Pancreas (tissue), 10 donors: ENCODE measurements at places on chromosomes 3 and 15. TPM values are rescaled to one million over a fixed set of nuclear protein-coding genes. Genes with fewer than 3 reads are reported as not detected.

DNA sequence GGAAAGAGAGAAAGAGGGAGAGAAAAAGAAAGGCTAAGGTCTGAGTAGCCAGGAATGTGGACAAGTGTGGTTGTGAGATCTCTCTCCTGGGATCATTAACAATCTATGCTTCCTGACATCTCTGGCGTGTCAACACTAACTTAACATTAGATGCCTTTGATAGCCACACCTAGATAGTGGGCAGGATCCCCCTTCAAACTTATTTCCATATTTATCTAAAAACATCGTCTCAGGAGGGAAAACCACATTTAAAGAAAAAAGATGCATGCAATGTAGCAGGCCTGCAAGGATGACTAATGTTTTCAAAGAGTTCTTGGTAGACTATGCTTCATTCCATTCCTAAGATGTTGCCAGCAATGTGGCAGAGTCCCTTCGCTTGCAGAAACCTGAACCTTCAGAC, 80.9 kb downstream of the MLH1 start:
- no peaks in the 10 kb centered on the region for H3K27me3 ChIP-seq
- H3K27ac ChIP-seq: no peak overlapping the region
- no peak overlapping the region for H3K4me3 ChIP-seq
- H3K4me1 ChIP-seq: no peaks in the 10 kb centered on the region

DNA sequence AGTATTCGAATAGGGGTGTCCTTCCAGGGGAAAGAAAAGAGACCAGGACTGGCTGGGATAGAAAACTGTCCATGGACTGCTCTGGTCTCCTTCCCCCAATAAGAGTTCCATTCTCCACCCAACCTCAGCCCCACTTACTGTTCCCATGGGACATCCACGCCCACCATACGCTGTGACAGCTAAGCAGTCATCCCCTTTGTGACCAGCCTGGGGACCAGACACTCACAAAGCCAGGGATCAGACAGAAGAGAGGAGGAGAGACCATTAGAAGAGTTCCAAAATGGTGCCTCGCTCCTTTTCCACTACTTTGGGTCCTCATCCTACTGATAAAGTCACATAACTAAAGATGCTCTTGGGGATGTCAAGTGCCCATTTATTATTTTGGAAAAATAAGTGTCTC, 27.6 kb upstream of the GNB5 start:
- H3K36me3 ChIP-seq: peaks cover 86% of the 10 kb centered on the region
- no peak overlapping the region for H3K4me3 ChIP-seq
- H3K27ac ChIP-seq: no peak overlapping the region
- H3K27me3 ChIP-seq: no peaks in the 10 kb centered on the region
- no peaks in the 10 kb centered on the region for H3K4me1 ChIP-seq

DNA sequence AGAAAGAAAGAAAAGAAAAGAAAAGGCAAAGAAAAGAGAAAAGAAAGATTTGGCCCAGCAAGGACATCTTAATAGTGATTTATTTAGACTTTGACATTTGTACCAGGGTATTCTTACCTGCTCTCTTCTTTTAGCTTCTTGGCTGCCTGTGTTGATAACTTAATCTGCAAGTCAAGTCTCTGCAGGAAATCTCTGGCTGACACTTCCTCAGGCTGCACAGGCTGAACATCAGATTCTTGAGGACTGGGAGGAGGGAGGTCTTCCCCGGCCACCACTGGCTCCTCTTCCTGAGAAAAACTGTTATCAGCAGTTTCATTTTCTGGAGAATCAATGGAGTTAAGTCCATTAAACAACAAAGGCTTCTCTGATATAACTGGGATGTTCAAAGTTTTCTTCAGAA, 12.8 kb downstream of the LYSMD2 start:
- no peak overlapping the region for H3K4me3 ChIP-seq
- no peak for DNase-seq
- H3K4me1 ChIP-seq: peaks cover 3% of the 10 kb centered on the region
- H3K36me3 ChIP-seq: no peaks in the 10 kb centered on the region
- H3K27ac ChIP-seq: no peak overlapping the region
- no peaks in the 10 kb centered on the region for H3K27me3 ChIP-seq

- no peaks in the 10 kb centered on the region for H3K4me1 ChIP-seq
- no peak for DNase-seq
- no peaks in the 10 kb centered on the region for H3K36me3 ChIP-seq
- H3K27ac ChIP-seq: no peak overlapping the region
Observed at GRCh38 chr3:85185495-85185894, 226.7 kb downstream of the CADM2 start.

GRCh38 chr15:62782896-62783295, 259.7 kb upstream of the TPM1 start:
- H3K27me3 ChIP-seq: no peaks in the 10 kb centered on the region
- H3K4me3 ChIP-seq: no peak overlapping the region
- no peak for DNase-seq
- no peaks in the 10 kb centered on the region for H3K36me3 ChIP-seq

GUCA1C gene
- 6.2 TPM for total RNA-seq

- no peak overlapping the region for H3K27ac ChIP-seq
- no peak overlapping the region for H3K4me3 ChIP-seq
- H3K27me3 ChIP-seq: no peaks in the 10 kb centered on the region
- DNase-seq: no peak
Observed at GRCh38 chr3:148223266-148223665, 474.4 kb upstream of the AGTR1 start.

DNA sequence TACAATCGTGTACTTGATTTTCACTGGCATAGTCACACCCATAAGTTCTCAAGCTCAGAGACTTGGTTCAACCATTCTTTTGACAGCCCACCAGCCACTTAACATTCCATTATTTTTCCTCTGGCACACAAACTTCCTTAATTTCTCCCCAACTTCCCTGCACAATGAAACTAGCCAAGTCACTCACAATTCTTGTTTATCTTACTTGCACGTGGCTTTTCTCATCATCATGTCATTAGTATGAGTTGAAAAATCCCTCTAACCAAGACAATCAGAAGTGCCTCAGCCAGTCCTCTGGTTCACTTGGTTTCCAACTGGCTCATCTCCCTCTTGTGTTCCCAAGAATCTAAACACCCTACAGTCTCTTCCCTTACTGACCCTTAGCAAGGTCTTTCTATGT, 110.5 kb upstream of the PTPRG start:
- no peak overlapping the region for H3K4me3 ChIP-seq
- no peaks in the 10 kb centered on the region for H3K4me1 ChIP-seq
- no peaks in the 10 kb centered on the region for H3K27me3 ChIP-seq

- H3K27me3 ChIP-seq: no peaks in the 10 kb centered on the region
- DNase-seq: no peak
- no peak overlapping the region for H3K27ac ChIP-seq
- no peak overlapping the region for H3K4me3 ChIP-seq
- no peaks in the 10 kb centered on the region for H3K4me1 ChIP-seq
Observed at GRCh38 chr3:34808287-34808686, 831.0 kb upstream of the ARPP21 start.

RETNLB gene
- not detected for total RNA-seq

DNA sequence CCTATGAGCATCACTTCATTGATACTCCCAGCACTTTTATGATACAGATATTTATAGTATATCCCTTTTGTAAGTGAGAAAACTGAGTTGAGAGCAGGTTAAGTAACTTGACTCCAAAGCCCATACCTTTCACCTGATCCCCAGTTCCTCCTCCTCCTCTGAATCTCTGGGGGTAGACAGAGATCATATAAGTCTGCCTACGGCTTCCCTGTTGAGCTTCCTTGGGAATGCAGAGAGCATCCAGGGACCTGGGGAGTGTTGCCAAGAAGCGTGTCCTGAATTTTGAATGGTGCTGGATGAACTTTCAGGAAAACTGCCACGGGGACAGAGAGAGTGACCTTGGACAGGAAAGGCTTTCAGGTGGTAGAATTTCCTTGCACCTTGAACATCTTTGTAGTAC, 268.5 kb downstream of the LRTM1 start:
- no peak for DNase-seq
- no peak overlapping the region for H3K27ac ChIP-seq
- no peak overlapping the region for H3K4me3 ChIP-seq
- H3K36me3 ChIP-seq: no peaks in the 10 kb centered on the region
- H3K4me1 ChIP-seq: no peaks in the 10 kb centered on the region
